ENCODE measurements at places on chromosomes 4 and X.

DNA sequence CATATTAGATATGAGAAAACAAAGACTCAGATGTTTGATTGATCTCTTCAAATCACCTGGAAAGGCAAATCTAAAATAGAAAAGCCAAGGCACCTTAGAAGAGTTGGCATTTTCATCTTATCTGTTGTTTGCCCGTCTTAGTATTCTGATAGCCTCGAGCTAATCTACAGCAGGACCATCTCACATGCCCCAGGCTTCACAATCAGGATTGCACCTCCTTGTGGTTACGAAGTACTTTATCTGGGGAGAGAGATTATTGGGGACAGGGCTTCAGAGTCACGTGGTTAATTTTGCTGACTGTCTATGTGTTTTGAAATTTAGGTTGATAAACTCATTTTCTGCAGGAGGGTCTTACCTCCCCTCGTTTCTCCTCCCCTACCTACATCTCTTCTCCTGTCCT lies 313.1 kb upstream of the ANXA10 start:
- no peak for DNase-seq

GRCh38 chrX:39709364-39709763 lies 388.4 kb downstream of the BCOR start:
- DNase-seq, result no peak

DNA sequence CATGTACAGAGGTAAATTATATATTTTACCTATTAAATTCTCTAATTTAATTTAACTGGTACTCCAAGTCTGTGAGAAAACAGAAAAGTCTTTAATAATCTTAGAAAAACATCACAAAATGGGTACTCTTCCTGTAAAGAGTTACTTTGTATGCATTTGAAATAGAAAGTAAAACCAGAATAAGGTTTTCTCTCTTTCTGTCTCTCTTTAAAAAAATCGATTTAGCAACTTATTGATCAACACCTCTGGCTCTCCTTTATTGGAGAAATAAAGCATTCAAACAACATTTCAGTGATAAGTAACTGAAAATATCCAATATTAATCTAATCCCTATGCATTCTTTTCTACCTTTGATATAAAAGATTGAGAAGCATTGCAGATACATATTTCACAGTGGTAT lies 27.4 kb downstream of the ATOH1 start:
- DNase-seq, result no peak

DNA sequence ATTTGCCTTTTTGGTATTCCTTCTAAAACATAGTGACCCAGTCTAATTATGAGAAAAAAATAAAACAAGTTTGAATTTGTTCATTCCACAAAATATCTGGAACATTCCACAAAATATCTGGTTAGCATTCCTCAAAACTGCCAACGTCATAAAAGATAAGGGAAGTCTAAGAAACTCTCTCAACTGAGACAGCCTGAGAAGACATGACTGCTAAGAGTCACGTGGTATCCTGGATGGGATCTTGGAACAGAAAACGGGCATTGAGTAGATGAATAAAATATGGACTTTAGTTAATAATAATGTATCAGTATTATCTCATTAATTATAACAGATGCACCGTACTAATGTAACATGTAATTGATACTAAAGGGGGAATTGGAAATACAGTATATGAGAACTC lies 280.9 kb downstream of the ARAP2 start:
- DNase-seq, result no peak

DNA sequence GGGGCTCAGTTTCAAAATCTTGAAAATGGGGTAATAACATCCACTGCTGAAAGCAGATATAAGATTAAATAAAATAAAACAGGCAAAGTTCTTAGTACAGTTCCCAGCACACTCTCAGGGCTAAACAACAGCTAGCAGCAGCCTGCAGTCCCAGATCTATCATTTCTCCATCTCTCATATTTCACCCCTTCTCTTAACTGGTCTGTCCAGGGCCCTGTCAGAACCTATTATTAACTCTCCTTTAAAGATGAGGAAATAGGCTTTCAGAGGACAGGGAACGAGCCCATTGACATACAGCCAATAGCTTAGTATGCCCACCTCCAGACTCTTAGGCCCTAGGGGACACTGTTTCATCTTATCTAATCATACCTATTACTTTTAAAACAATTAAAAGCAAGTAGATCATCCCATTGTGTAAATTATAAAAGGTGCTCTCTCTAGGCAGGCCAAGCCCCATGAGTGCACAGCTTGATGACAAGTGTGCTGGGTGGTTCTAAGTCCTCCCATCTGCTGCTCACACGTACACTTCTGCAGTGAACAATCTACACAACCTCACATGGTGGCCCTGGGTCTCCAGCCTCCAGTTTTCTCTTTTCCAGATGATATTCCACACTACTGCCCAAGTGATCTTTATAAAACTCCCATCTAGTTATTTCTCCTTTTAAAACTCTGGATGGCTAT lies 119.0 kb downstream of the APBB2 start:
- no peak for DNase-seq

- DNase-seq, result no peak
These were observed 90.4 kb upstream of the HPRT1 start for GRCh38 chrX:134369576-134369975.

Data from C1 segment of cervical spinal cord (tissue), 14 donors.